Body of pancreas (tissue), 4 donors: ENCODE measurements at places on chromosomes 3 and 15. TPM values are rescaled to one million over a fixed set of nuclear protein-coding genes. Genes with fewer than 3 reads are reported as not detected.
A peak's percentile ranks its signal among the peaks of the same experiment; 100 is the strongest.

DNA sequence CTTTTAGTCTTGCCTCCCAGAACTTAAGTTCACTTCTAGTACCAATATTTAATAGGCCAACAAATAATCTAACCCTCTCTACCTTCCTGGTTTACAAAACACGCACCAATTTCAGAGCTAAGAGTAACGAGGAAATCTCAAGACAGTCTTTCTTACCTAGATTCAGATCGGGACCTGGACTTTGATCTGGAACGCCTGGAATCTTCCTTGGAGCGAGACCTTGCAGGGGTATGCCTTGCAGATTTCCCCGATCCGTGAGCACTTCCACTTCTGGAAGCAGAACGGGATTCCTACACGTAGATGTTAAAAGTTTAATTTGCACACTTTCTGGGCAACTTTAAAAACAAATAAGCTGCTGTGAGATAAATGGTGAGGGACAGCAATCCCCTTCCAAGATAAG is 11.4 kb downstream of the TRA2B start:
- DNase-seq, result no peak
- no peaks in the 10 kb centered on the region for H3K27me3 ChIP-seq
- H3K27ac ChIP-seq, result no peak overlapping the region
- peaks cover 60% of the 10 kb centered on the region for H3K4me1 ChIP-seq
- H3K4me3 ChIP-seq, result no peak overlapping the region

GRCh38 chr15:88395872-88396781 is 71.1 kb downstream of the MRPL46 start:
- H3K4me3 ChIP-seq, result no peak overlapping the region
- no peak for DNase-seq
- no peaks in the 10 kb centered on the region for H3K4me1 ChIP-seq
- no peak overlapping the region for H3K27ac ChIP-seq
- no peaks in the 10 kb centered on the region for H3K36me3 ChIP-seq

DNA sequence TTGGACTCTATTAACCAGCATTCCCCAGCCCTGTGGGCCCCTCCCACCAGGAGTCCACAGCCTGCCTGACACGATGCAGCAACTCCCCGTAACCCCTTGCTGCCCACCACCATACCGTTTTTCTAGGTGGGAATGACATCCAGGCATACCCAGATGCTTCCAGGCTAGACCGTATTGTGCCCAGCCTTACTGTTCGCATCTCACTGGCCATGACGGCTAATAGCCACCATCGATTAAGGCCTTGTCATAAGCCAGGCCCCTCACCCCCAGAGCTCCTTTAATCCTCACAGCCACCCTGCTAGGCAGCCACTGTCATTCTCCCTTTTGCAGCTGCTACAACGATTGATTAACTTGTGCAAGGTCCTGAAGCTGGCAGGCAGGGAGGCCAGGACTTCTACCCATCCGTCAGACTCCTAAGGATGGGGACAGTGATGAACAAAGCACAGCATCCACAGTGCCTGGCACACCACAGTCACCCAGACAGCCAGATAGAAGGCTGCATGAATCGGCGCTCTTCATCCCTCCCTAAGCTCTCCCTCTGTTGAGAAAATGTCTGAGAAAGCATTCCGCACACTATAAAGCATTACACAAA is 60.0 kb upstream of the FLNB start:
- no peaks in the 10 kb centered on the region for H3K27me3 ChIP-seq
- peaks cover 51% of the 10 kb centered on the region for H3K4me1 ChIP-seq
- no peak overlapping the region for H3K4me3 ChIP-seq
- no peak for DNase-seq
- peak overlapping the region; percentile 54 for H3K27ac ChIP-seq
- H3K36me3 ChIP-seq, result no peaks in the 10 kb centered on the region

- no peaks in the 10 kb centered on the region for H3K36me3 ChIP-seq
- H3K27me3 ChIP-seq, result no peaks in the 10 kb centered on the region
- no peak overlapping the region for H3K27ac ChIP-seq
- no peak for DNase-seq
- H3K4me3 ChIP-seq, result no peak overlapping the region
These were observed 535.5 kb downstream of the SQOR start for GRCh38 chr15:46170326-46170725.

The TIMP4 gene
- total RNA-seq, result 11.7 TPM

DNA sequence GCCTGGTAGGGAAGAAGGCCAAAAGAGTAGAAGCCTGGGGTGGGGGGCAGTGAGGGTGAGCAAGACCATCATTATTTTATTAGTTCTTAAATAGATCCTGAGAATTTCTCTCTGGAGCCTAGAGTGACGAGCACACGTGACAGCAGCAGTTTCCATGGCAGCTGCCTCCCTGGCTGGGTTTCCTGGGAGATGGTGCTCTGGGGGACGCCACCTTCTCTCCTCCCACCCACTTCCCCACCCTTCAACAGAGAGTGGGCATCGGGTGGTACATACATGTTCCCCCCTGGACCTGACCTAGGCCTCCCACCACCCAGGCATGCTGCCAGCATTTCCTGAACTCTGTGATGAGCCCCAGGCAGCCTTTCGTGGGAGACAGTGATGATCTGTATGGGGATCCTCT is 12.9 kb downstream of the CELF6 start:
- DNase-seq, result no peak
- no peaks in the 10 kb centered on the region for H3K4me1 ChIP-seq
- no peaks in the 10 kb centered on the region for H3K36me3 ChIP-seq
- H3K27ac ChIP-seq, result no peak overlapping the region

DNA sequence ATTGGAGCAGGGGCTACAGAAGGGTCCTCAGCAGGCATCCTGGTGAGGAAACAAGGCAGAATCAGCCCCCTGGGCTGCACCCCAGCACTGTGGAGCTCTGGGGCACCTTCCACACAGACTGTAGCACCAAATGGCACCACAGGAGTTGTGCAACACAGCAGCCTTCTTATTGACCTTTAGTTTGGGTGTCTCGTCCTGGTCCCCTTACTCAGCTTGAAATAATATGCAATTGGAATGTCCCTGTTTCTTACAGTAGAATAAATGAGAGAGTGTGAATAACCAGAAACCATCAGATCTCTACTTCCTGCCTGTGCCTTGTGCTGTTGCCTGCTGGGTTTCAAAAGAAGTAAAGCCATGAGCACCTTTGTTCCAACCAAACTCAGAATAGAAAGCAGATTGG is 44.5 kb downstream of the RPLP1 start:
- DNase-seq, result no peak
- H3K36me3 ChIP-seq, result no peaks in the 10 kb centered on the region
- no peaks in the 10 kb centered on the region for H3K27me3 ChIP-seq
